ENCODE measurements at places on chromosomes 2 and 18. TPM values are rescaled to one million over a fixed set of nuclear protein-coding genes. Genes with fewer than 3 reads are reported as not detected.

COPS9 gene
- 83.7 TPM for total RNA-seq

DNA sequence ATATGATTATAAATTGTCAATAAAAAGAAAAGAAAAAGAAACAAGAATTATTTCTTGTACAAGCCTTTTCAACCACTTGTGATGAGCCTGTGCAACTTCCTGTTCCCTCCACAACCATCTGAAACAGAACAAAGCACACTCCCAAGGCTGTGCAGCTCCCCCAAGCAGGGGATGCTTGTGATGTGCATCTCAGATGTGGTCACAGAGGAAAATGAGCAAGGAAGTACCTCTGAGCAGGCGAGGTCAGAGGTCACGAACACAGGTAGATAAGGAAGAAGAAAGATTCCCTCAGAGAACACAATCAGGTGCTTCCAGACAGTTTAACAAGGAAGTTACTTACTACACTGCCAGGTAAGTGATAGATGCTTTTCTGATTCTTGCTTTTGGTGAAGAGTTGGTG lies 274.8 kb upstream of the SLC39A10 start:
- no peak for DNase-seq

VPS54 gene
- 22.0 TPM for total RNA-seq

GRCh38 chr2:121771976-121772742 lies 16.7 kb downstream of the TSN start:
- DNase-seq, result no peak

- no peak for DNase-seq
These were observed 421.9 kb downstream of the THSD7B start for GRCh38 chr2:137187216-137187615.

HOXD3 gene
- 9.8 TPM for total RNA-seq

GALNT14 gene
- 1.2 TPM for total RNA-seq

ZNF385B gene
- 4.6 TPM for total RNA-seq

DNA sequence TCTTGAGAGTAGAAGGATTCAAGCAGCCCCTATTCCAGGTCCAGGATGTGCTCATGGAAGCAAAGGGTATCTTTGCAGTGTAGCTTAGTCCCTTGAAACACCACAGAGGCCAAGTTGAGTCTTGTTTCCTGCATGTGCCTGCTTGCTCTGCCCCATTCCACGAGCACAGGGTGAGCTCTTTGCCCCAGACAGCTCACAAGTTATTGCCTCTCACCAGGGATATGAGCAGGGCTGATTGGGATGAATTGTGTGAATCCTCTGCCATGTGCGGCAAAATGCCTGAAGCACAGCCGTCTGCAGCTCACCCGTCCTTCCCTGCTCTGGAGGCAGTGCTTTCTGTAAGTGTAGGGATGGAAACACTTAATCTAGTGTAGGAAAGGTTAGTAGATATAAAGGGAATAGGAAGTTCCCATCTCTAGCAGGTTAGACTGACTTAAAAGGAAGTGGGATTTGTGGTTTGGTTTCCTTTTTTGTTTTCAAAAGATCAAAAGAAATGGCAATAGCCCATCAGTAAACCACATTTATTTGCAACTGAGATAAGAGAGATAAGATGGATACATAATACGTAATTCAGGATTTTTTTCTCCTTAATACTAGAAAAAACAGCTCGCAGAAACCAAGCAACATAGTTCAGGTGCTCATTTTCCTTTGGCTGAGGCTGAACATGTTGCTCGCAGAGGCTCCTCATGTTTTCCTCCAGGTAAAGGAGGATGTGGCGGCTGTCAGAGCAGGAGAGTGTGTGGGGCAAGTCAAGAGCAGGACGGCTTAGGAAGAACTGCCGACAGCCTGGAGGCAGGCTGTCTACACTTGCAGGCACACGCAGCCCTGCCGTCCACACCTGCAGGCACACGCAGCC lies 41.4 kb downstream of the TMEM182 start:
- no peak for DNase-seq

CTLA4 gene
- total RNA-seq, result 1.8 TPM

DNA sequence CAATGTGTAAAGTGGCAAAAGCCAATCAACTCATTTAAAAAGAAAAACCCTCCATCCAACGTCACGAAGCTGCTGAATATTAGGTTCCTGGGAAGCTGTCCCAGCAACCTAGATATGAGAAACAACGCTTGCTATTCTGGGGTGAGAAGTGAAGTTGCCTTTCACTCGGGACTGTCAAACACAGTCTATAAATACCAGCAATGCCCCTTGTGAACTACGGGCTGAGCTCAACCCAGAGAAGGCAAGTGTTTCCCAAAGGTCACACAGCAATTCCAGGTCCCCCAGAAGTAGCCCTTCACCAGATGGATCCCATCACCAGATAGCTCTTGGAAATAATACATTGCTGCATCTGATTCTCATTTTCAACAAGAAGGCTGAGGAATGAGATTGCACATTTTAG lies 67.9 kb downstream of the BCL11A start:
- no peak for DNase-seq

VSNL1 gene
- not detected for total RNA-seq

DNA sequence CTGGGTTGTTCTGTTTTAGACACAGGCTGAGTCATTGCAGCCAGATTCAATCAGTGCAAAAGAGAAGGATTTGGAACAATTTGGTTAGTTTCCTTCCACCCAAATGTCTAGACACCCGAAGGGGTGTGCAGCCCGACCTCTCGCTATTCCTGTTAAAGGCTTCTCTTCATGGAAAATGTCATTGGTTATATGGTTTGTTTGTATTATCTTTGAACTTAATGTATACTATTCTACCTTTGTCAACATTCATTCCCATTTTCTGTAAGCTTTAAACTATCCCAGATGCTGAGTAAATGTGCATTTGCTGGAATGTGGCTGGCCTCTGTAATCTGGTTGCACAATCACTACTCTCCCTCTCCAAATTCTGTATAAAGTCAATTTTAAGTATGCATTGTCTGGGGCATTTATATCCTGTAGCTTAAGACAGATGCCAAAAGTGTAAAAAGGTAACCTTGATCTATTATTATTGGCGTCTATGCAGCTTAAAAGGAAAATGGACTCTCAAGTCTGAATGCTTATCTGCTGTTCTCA lies 80.4 kb upstream of the RND3 start:
- no peak for DNase-seq

- DNase-seq, result no peak
These were observed 25.7 kb downstream of the PSMA8 start for GRCh38 chr18:26159353-26159752.

ACVR1C gene
- total RNA-seq, result 0.33 TPM

DNA sequence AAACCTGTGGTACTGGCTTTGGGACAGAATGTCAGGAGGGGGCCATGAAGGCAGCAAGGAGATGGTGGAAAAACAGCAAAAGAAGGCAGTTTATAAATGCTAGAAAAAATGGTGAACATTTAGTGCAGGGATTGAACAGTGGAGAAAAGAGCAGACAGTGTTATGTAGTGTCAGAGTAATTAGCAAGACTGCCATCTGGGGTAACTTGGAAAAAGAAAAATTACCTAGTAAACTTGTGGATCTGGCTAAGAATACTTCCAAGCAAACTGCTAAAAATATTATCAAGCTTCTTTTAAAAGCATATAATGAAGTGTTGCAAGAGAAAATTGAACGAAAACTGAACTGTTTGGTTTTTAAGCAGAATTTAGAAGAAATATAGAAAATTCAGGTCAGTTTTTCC lies 267.8 kb downstream of the INSIG2 start:
- DNase-seq, result no peak

POTEJ gene
- total RNA-seq, result not detected

RFTN2 gene
- total RNA-seq, result 17.5 TPM

ITPRIPL1 gene
- total RNA-seq, result 1.9 TPM

GRCh38 chr2:133789743-133790142 lies 221.5 kb upstream of the NCKAP5 start:
- DNase-seq, result no peak

FLACC1 gene
- total RNA-seq, result 6.7 TPM

GRCh38 chr18:77622009-77622692 lies 372.5 kb downstream of the GALR1 start:
- DNase-seq, result no peak

DNA sequence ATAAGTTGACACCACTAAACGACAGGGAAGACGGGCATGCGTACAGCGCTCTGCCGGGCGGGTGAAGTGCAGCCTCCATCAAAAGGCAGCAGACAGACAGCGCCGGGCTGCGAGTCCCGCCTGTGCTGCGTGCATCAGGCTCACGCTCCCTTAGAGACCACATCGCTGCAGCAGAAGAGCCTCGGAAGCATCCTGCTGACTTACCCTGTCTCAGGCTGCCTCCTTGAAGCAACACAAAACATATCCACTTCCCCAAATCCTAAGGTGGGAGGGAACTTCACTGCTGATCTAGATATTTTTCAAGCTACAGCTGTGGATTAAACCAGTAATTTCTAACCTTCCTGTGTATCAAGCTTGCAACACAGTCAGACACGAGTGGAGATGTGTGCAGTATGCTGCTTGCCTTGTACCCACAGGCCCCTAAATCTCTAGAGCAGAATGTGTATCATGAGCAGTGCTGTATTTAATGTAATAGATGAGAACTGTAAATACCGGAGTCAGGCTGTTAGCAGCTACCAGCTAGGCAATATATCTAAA lies 6.4 kb downstream of the MYT1L start:
- no peak for DNase-seq

DNA sequence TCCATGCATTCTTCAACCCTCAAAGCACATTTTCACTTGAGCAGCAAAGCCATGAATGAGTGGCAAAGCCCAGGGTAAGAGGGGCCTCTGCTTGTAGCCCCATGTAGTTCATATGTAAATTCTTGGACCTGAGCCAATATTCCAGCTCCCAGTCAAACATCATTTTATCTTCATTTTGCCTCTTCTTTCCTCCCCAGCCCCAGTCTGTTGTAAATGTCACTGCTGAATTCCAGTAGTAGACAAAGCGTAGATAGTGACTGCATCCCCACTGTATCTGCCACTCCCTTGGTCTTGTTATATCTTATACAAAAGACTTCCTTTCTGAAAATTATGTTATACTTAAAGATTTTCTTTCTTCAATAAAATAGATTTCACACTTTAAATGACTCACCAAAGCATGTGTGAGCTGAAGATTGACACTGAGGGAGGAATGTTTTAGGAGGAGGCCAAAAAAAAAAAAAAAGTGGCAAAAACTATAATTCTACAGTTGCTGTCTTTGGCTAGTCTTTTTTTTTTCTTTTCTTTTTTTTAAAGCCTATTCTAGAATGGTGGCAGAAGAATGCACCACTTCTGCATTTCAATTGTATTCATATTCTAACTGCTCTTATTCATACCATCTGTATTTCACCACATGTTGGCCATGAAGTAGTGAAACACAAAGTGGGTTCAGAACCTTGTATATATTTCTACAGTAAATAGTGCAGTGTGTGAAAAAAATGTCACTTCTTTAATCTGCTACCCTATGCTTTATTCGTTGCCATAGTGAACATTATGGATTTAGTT lies 306.1 kb downstream of the CPS1 start:
- DNase-seq, result no peak

ANKRD53 gene
- 3.3 TPM for total RNA-seq

GRCh38 chr2:9178904-9179571 lies 27.6 kb upstream of the ASAP2 start:
- peak; percentile 79 for DNase-seq

UGT1A6 gene
- total RNA-seq, result not detected

DNA sequence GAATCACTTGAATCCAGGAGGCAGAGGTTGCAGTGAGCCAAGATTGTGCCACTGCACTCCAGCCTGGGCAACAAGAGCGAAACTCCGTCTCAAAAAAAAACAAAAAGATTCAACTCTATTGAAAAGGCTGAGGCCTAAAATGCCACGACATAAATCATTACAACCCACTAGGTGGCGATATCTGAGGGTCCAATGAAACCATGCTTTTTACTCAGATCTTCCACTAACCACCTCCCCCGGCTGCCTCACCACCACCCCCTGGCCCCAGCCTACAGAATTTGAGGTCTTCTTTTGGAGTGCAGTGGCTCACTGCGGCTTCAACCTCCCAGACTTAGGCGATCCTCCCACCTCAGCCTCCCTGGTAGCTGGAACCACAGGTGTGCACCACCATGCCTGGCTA lies 57.5 kb downstream of the AP1S3 start:
- no peak for DNase-seq

ZSWIM2 gene
- not detected for total RNA-seq

GRCh38 chr2:44531289-44531688 lies 169.5 kb downstream of the CAMKMT start:
- DNase-seq, result no peak

DNA sequence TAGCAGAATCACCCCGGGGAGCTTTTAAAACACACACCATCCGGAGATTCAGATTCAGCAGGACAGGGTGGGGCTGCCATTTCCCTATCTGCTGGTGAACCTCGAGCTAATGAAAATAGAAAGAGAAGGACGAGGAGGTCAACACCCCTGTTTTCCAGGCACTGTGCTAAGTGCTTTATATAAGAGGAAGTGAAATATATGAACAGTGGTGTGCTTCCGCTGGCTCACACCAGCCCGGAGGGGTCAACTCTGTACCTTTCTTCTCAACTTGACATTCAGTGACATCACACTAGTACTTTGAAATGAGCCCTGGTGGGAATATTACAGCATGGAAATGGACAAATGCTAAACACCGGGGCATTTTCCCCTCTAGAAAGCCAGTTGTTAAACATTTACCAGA lies 108.3 kb upstream of the LTBP1 start:
- no peak for DNase-seq

- DNase-seq, result no peak
These were observed 85.2 kb upstream of the ITGA4 start for GRCh38 chr2:181371782-181372645.

- no peak for DNase-seq
These were observed 368.5 kb downstream of the LRRTM1 start for GRCh38 chr2:79935771-79936657.

DNA sequence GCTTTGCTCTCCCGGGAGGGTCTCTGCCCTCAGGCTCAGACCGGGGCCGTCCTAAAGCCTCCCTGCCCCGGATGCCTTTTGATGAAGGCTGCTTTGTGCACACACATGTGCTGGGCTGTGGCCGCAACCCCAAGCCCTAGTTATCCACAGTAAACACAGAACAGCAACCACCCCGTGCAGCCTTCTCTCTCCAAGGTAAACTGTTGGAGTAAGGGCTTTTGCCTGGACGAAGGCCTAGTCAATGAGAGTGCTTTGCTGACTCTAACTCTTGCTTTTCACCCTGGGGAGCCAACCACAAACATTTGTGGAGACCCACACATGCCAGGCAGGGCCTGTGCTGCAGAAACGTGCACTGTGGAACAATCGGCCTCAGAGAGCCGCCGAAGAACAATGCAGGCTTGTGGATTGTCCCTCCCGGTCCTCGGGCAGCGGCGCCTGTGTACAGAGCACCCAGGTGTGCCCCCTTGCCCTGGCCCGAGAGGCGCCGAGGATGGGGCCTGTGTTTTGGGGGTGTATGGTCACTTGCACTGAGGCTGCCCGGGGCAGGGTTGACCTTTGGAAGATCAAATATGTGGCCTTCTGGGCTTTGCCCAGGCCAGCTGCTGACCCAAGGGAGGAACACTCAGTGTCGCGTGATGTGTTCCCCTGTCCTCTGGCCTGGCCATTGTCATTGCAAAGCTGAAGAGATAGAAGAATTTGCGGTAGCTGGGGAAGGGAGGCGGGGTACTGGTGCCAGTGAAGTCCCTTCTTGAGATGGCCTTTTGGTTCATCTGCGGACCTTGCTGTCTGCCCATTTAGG lies 37.0 kb downstream of the CTIF start:
- peak; percentile 64 for DNase-seq

Measured in aorta (tissue), 5 donors.